ENCODE measurements at places on chromosomes 7 and 10. TPM values are rescaled to one million over a fixed set of nuclear protein-coding genes. Genes with fewer than 3 reads are reported as not detected.

The ASZ1 gene
- total RNA-seq, result not detected

The ANKRD1 gene
- total RNA-seq, result not detected

The GRID2IP gene
- total RNA-seq, result 0.05 TPM

The IDE gene
- total RNA-seq, result 30.8 TPM

The DNAJC9 gene
- total RNA-seq, result 36.9 TPM

The BTAF1 gene
- 59.4 TPM for total RNA-seq

The GNAT3 gene
- total RNA-seq, result not detected

The UTF1 gene
- not detected for total RNA-seq

The SLC39A12 gene
- not detected for total RNA-seq

The FAM24B gene
- total RNA-seq, result 7.0 TPM
